ENCODE measurements at places on chromosomes 16 and 17.
A peak's percentile ranks its signal among the peaks of the same experiment; 100 is the strongest.

DNA sequence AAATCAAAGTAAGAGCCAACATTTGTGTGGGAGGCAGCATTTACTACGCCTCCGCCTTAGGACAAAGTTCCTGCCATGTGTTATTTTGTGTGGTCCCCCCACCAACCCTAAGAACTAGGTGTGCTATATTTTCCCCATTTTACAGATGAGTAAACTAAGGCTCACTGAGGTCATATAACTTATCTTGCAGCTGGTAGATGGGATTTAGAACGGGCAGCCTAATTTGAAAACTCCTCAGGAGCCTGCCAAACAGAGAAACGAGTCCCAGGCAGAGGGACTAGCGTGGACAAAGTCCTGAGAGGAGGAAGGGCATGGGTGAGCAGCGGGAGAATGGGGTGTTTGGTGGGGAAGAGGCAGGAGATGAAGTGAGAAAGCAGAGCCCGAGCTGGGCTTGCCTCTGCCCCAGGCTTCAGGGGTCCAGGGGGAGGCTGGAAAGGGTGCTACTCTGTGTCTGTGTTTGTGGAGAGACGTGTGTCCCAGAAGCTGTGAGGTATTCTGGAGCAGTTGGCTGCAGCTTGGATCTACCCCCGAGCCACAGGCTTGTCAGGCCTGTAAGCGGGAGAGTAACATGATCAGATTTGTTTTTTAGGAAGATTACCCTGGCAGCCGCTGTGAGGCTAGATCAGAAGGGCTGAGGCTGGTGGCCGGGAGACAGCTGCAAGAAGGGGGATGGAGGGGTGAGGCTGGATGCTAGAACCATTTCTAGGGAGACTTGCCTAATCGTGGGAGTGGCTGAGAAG, 5.0 kb downstream of the MLLT6 start:
- peaks cover 66% of the 10 kb centered on the region for H3K4me1 ChIP-seq
- H3K4me3 ChIP-seq = peak overlapping the region; percentile 33
- H3K36me3 ChIP-seq = peaks cover 24% of the 10 kb centered on the region
- DNase-seq = no peak
- H3K27me3 ChIP-seq = no peaks in the 10 kb centered on the region

DNA sequence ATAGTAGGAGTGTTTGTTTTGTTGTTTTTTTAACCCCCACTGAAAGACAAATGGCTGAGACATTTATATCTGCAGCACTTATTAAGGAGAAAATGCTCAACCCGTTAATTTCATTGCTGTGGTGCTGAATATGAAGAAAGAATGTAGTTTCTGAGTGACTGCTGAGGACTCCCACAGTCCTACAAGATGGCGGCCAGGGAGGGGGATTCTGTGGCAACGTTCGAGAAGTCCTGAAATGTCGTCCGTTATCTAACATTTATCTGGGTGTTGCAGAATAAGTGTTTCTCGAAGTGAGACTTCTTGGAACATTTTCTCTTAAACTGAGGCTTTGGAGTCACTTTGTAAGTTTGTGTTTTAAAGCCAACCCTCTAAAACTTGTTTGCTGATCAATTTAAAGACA, 530.4 kb downstream of the XYLT1 start:
- no peaks in the 10 kb centered on the region for H3K4me1 ChIP-seq
- no peak for DNase-seq
- no peak overlapping the region for H3K27ac ChIP-seq
- H3K27me3 ChIP-seq = peaks cover 19% of the 10 kb centered on the region

- no peak for DNase-seq
- no peak overlapping the region for H3K4me3 ChIP-seq
- H3K36me3 ChIP-seq = no peaks in the 10 kb centered on the region
- peaks cover 31% of the 10 kb centered on the region for H3K27me3 ChIP-seq
- H3K27ac ChIP-seq = no peak overlapping the region
Measured at GRCh38 chr17:6157716-6158115, 87.5 kb downstream of the WSCD1 start.

DNA sequence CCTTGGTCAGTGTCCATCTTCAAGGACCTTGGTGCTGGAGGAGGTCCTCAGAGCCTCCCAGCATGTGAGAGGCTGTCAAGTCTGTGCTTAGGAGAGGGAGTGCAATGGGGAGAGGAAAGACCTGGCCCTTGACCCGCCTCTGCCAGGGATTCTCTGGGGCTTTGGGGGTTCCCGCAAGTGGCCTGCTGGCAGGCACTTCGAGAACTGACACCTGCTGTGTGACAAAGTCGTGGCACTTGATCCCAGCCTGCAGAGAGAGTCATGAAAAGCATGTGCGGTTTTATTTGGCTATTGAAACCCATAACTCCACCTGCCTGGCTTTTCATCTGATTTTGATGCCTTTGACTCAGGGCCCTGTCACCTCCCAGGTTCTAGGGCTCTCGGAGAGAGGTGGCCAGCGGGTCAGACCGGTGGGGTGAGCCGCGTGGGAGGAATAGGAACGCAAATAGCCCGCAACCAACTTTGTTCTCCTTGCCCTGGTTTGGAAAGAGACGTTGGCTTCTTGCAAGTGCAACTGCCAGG, 42.8 kb upstream of the GSE1 start:
- peaks cover 7% of the 10 kb centered on the region for H3K27me3 ChIP-seq
- no peak for DNase-seq
- peak overlapping the region; percentile 83 for H3K27ac ChIP-seq
- H3K36me3 ChIP-seq = peaks cover 14% of the 10 kb centered on the region
- peaks cover 91% of the 10 kb centered on the region for H3K4me1 ChIP-seq

DNA sequence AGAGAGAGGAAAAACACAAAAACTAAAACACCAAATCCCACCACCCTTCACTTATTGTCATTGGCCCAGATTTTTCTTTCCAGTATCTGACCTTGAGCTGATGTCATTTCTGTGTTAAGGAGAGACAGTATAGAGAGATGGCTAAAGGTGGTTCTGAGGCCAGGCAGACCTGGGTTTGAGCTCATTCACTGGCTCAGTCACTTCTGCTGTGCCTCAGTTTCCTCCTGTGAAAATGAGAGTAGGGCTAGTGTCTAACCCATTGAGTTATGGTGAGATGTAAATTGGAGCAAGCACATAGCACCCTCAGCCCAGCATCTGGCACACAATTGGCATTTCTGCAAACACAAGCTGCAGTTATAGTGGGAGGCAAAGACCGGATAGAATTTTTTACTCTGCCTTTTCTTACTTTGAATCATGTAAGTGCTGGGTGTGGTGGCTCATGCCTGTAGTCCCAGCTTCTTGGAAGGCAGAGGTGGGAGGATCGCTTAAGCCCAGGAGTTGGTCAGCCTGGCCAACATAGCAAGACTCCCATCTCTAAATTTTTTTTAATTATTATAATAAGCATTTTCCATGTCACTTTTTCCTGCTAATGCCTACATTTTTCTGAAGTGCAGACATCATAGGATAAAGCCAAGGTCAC, 6.4 kb upstream of the KIFC3 start:
- H3K27me3 ChIP-seq = peaks cover 16% of the 10 kb centered on the region
- peaks cover 35% of the 10 kb centered on the region for H3K4me1 ChIP-seq
- no peak overlapping the region for H3K27ac ChIP-seq
- no peaks in the 10 kb centered on the region for H3K36me3 ChIP-seq
- peak overlapping the region; percentile 55 for H3K4me3 ChIP-seq

- H3K27me3 ChIP-seq = no peaks in the 10 kb centered on the region
- H3K27ac ChIP-seq = no peak overlapping the region
- H3K4me1 ChIP-seq = peaks cover 14% of the 10 kb centered on the region
Measured at GRCh38 chr16:27690608-27691007, 140.7 kb downstream of the KATNIP start.

DNA sequence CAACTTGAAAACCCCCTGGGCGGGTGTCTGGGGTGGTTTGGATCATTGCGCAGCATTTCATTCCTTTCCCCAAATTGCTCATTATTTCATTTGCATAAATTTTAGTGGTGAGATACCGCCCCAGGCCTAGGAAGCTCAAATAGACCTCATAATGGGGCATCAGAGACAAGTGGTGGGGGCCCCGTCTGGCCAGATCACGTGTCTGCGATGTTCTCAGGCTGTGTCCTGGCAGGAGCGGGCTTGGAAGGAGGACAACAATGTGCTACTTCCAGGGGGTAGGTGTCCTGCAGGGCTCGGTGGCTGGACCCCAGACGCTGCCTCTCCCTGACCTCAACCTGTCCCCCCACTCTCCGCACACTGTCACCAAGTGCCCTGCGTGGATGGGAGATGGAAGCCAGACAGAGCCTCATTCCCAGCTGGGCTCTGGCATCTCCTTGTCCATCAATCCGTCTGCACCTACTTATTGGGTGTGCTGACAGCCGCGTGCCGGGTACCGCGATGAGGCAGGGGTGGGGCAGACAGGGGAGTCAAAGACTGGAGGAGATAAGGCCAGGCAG, 116.9 kb downstream of the NTN1 start:
- DNase-seq = no peak
- H3K4me1 ChIP-seq = peaks cover 31% of the 10 kb centered on the region
- H3K36me3 ChIP-seq = no peaks in the 10 kb centered on the region
- no peak overlapping the region for H3K27ac ChIP-seq

DNA sequence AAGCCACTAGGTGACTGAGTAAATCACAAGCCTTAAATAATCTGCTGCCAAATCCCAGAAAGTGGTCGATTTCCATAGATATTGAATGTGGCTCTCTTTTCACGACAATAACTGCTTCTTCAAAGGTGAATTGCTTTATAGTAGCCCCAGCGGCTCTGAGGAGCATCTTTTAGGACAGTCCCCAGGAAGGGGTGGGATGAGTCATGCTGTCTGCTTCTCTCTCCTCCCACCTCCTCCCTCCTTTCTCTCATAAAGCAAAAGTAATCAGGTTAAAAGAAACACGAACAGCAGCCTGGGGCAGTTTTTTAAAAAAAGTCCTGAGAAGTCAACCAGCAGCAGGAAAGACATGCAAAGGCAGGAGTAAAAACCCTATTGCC, 1.8 kb downstream of the KIAA0513 start:
- no peak for DNase-seq
- peaks cover 51% of the 10 kb centered on the region for H3K4me1 ChIP-seq
- H3K4me3 ChIP-seq = peak overlapping the region; percentile 77

DNA sequence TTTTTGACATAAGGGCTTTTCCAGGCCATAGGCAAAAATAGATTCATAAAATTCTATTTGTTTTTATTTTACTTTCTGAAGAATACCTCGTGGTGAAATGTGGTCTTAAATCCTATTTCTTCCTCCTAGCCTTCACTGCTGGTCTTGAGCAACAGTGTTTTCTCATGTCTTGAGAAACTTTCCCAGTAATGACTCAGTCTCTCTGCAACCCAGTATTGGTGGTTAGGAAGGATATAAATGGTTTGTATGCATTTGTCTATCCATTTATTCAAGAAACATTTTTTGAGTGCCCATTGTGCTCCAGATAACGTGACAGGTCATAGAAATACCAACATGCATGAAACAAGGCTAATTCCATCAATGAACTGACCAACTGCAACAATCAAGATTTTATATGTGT, 213.9 kb downstream of the TMEM114 start:
- DNase-seq = no peak
- no peaks in the 10 kb centered on the region for H3K36me3 ChIP-seq
- H3K4me3 ChIP-seq = no peak overlapping the region
- no peak overlapping the region for H3K27ac ChIP-seq
- peaks cover 4% of the 10 kb centered on the region for H3K27me3 ChIP-seq
- peaks cover 15% of the 10 kb centered on the region for H3K4me1 ChIP-seq

Data from nephron progenitor cell (in vitro differentiated cells).